ENCODE measurements at places on chromosomes 12 and 14.

DNA sequence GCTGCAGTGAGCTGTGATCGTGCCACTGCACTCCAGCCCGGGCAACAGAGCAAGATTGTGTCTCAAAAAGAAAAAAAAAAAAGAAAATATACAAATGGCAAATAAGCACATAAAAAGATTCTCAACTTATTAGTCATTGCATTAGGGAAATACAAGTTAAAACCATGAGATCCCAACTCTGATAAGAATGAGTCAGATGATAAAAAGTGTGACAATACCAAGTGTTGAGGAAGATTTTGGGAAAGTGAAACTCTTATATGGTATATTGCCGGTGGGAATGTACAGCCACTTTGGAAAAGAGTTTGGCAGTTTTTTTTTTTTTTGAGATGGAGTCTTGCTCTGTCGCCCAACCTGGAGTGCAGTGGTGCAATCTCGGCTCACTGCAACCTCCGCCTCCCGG, 7.6 kb upstream of the PRPF40B start:
- DNase-seq: peak; percentile 76

GRCh38 chr12:25266497-25266896, 15.8 kb upstream of the KRAS start:
- no peak for DNase-seq

DNA sequence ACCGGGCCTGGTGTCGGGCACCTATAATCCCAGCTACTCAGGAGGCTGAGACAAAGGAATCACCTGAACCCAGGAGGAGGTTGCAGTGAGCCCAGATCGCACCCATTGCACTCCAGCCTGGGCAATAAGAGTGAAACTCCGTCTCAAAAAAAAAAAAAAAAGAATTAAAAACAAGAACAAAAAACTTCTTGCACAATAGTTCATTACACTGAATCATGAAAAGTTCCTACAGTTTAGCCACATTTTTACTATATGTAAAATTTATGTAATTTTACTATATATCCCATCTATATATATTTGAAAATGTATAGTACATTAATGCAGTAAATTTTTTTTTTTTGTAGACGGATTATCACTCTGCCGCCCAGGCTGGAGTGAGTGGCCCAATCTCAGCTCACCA, 4.6 kb downstream of the ATP5F1B start:
- no peak for DNase-seq

DNA sequence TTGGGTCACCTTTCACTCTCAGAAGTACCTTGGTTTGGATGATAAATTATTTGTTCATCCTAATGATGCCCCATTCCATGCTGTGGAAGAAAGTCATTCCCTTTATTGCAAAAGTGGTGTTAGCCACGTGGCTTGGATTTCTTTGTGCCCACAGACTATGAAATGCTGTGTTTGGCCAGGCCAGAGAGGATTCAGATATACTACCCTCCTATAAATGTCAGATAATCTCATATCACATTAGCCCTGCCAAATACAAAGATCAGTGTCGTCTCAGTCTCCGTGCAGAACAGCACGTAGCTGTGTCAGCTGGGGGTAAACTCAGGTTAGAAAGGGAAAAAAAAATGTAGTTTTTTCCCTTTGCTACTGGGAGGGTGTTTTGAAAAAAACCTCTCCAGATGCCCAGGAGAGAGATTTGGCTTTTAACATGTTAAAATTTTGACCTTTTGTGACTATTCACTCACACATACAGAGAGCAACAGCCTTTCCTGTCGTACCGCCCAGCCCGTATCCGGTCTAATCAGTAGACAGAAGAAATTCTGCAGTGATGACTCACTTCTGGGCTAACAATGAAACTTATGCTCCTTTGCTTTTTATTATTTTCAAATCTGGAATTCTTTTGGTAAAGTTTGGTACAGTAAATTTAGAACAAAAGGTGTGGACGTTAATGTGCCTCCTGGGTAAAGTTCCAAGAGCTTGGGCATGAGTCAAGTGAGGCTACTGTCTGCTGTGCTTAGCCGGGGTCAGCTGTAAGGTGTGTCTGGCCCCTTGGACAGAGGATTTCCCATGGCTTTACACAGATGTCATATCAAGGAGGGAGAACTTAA, 8.5 kb upstream of the PTPRB start:
- DNase-seq: peak; percentile 77

- peak; percentile 94 for DNase-seq
These were observed 64.8 kb upstream of the OVCH1 start for GRCh38 chr12:29562110-29562804.

DNA sequence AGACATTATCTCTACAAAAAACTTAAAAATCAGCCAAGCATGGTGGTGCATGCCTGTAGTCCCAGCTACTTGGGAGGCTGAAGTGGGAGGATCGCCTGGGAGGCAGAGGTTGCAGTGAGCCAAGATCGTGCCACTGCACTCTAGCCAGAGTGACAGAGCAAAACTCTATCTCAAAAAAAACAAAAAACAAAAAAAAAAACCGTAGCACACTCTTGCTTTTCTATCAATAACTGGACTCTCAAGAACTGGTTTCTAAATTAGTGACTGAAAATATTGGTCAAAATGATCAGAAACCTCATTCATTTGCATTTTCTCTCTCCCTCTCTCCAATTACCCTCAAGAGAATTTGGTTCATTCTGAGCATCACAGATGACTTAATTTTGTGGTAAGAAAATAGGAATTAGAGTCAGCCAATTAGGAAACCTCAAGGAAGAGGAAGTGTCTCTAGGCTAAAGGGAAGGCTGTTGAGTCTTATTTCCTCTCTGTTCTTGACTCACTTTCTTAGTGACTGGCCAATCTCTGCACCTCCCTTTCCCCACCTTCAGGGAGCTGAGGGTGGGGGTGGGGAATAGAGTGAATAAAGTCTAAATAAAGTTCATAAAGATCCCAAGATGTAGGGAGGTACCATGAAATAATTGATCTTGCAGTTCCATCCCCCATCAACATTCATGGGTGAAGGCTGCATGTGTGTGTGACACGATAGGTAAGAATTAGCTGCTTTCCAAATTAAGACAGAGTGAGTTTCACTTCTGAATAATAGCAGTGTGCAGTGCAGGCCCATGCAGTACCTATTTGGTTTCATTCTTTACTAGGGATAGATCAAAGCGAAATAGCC, 6.8 kb upstream of the PSMA6 start:
- no peak for DNase-seq

GRCh38 chr14:101834800-101835547, 73.5 kb downstream of the PPP2R5C start:
- DNase-seq: no peak

DNA sequence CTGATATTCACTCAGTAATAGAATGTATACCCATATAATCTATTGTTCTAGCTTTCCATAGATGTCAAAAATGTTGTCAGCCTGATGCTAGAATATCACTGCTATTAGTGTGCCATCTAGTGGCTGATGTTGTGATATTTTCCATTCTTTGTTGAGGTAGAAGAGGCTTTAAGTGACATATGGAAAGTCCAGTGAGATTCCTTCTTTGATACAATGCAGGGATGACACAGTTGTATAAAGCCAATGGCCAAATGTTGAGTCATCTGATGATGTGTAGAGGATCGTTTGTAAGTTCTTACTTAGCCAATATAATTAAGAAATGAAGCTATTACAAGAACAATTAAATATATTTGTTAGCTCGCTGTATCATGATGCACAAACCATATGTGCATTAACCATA, 58.1 kb upstream of the PCED1B start:
- peak; percentile 84 for DNase-seq

DNA sequence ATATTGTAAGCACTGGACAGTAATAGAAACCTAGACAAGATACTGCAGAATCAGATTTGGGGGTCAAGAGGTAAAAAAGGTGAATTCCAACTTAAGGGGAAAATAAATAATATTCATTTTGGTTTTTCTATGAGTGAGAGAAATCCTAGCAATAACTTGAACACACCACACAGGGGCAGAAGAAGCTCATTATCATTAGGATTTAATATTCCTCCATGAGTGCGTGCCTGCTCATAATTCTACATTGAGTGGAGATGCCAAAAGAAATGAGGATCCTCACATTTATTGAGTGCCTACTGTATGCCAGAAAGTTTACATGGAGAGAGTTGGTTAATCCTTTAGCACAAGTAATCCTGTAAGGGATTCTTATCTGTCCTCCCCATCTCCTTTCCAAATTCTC, 40.5 kb upstream of the C14orf132 start:
- DNase-seq: peak; percentile 36

GRCh38 chr14:27267876-27268275, 670.0 kb upstream of the NOVA1 start:
- no peak for DNase-seq

DNA sequence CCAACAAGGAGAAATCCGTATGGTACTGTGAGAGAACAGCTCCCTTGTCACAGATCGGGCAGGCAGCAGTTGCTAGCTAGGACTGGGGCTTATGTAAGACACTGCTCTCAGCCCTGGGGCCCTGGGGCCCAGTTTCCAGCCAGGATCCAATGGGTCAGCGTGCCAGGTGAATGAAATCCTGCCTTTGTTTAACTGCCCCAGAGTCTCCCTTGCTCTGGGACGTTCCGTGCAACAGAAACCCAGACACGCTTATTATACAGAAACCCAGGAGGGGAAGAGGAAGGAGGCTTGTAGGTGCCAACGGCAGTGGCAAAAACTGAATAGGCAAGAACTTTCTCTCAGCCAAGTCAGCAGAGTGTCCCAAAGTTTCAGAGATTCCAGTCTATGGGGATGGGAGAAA, 110.6 kb downstream of the DIO2 start:
- no peak for DNase-seq

DNA sequence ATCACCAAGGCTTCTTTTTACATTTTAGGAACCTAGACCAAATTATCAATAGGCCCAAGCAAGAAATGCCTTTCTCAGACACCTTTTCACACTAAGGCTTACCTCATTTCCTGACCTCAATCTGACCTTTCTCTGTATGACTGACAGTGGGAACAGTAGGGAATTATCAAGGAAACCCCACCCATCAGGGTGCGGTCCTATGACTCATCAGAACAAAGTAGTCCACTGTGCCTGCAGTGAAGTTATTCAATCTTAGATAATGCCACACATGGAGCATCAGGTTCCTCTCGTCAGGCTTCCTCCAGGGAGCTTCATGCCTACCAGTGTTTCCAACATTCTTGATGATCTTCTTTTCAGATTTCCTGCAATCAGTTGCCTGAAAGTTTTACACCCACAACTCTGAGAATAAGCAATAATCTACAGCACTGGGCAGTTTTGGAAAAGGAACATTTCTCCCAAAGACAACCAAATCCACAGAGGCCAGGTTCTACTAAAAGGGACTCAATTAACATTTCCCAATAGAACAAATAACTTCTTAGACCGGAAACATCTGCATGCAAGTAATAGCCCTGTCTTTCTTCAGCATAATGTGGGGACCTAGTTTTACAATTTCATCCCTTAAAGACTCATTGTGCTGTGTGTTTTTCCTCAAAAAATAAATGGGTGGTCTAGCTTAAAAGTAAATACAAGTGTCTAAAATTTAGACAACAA, 35.9 kb upstream of the TMTC2 start:
- DNase-seq: peak; percentile 31

DNA sequence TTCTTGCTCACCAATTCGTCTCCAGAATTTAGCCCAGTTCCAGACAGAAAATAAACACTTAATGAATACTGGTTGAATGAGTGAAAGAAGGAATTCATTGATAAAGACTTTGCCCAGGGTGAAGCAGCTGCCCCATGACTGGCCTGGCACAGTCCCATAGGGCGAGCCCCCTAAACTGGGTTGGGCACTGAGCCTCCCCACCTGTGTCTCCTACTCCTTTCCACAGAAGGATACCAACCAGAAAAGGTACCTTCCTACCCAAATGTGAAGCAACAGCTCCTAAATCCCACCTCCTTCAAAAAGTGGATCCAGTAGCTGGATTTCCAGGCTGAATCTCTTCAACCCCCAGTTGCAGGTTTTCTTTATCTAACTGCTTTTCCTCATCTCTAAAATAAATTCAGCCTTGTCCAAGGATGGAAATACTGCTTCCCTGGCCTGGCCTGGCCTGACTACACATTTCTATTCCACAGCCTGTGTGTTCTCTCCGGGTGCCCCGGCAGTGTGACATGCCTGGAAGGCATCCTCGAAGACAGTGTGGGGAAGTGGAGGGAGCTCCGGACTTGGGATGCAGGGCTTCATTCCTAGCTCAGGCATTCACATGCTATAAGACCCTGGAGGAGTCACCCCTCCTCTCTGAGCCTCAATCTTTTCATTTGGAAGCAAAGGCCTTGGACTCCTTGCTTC, 7.6 kb downstream of the KRT3 start:
- DNase-seq: no peak

GRCh38 chr12:643475-644302, 19.6 kb downstream of the NINJ2 start:
- no peak for DNase-seq

GRCh38 chr14:94953541-94954260, 183.8 kb upstream of the GSC start:
- no peak for DNase-seq

DNA sequence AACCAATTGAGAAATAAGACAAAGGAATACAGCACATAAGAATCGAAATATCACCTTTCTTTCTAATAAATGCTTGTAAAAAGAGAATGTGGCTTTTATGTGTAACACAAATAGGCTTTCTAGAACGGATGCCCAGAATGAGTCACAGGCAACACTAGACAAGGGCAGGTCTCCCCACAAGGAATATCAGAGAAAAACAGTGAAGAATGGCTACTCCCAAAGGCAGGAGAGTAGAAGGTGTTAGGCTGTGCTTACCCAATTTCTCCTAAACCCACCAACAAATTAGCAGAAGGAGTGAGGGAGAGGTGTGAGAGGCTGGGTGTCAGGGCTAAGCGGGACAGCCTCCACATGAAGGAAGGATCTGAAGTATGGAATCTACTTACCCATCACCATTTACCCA, 55.2 kb downstream of the GALNT4 start:
- peak; percentile 46 for DNase-seq

- DNase-seq: no peak
These were observed 19.4 kb downstream of the NCKAP5L start for GRCh38 chr12:49808686-49809380.

DNA sequence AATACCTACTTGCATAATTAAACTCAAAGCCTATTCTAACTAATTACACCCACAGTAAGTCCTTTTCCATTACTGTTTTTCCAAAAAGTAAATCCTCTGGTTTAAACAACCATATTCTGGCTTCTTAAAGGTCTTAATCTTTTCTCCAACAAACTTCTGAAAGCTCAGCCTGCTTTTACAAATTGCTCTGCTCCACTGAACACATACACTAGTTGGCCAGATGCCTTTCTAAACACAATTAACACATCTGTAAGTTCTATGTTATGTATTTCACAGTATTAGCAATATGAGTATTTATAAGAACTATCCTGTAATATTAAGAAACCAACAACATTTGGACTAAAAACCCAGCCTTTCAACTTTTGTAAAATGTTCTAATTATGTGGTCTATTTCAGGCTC, 30.1 kb downstream of the PTPRB start:
- no peak for DNase-seq

DNA sequence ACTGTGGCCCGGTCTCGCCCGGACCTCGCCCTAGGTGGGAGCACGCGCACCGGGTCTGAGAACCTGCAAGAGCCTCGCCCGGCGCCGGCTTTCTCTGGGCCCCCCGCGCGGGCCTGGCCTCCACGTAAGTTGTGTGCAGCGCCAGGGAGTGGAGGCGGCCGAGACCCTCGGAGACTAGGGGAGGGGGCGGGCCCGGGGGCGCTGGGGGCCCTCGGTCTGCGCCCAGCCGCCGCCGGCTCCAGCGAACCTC, 183 bp upstream of the PRMT8 start:
- DNase-seq: no peak

GRCh38 chr14:50619569-50620141, 48.5 kb downstream of the SAV1 start:
- peak; percentile 59 for DNase-seq

Data from amniotic epithelial cell (primary cell).